ENCODE measurements at places on chromosomes 1 and 21.

DNA sequence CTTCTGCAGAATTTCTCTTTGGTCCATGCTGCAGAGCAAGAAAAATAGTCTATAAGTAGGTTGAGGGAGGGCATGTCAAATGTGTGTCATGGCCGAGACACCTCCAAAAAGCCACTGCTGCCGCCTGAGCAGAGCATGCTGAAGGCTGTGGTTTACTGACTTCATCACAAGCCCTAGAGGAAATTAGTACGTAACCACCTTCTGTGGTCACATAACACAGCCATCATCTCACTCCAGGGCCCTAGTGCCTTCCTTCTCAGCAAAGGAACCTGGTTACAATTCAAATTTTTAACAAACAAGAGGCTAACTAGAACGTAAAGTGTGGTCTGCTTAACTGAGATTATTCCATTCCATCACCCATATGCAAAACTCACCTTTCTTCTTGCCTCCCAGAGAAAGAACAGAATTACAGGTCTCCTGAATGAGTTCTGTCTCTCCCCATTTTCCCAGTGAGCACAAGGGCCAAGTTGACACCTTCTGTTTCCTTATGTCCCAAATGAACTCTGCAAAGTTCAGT, at the start of gene PTPN22:
Gene PTPN22, minus strand, starts transcription at position 116 of the 517 bp plus-strand sequence.
- no peak for DNase-seq

DNA sequence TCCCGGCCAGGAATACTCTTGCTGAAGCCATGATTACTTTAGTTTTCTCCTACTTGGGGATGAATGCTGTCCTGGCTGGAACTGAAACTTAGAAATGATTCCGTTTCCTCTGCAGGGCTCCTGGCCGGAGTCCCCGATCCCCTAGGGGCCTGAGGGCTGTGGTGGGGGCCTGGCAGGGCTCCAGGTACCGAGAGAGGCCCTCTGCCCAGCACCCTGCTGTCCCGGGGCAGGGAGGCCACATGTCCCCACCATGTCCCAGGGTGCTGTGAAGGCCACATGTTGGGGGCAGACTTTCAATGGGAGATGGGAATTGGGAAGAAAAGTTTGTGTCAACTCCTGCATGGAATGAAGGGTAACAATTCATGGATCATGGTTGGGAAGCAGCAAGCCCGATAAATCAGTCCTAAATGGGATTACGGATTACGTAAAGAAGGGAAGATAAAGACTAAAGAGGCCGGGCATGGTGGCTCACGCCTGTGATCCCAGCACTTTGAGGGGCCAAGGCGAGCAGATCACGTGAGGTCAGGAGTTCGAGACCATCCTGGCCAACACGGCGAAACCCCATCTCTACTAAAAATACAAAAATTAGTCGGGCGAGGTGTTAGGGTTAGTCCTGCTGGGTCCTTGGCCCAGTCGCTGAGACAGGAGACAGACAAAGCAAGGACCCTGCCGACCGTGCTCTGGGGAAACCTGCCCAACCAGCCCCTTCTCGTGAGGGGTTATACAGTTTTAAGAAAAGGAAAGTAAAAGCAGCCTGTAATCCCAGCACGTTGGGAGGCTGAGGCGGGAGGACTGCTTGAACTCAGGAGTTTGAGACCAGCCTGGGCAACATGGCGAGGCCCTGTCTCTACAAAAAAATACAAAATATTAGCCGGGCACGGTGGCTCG, 37.6 kb downstream of the MORN1 start:
- no peak for DNase-seq

DNA sequence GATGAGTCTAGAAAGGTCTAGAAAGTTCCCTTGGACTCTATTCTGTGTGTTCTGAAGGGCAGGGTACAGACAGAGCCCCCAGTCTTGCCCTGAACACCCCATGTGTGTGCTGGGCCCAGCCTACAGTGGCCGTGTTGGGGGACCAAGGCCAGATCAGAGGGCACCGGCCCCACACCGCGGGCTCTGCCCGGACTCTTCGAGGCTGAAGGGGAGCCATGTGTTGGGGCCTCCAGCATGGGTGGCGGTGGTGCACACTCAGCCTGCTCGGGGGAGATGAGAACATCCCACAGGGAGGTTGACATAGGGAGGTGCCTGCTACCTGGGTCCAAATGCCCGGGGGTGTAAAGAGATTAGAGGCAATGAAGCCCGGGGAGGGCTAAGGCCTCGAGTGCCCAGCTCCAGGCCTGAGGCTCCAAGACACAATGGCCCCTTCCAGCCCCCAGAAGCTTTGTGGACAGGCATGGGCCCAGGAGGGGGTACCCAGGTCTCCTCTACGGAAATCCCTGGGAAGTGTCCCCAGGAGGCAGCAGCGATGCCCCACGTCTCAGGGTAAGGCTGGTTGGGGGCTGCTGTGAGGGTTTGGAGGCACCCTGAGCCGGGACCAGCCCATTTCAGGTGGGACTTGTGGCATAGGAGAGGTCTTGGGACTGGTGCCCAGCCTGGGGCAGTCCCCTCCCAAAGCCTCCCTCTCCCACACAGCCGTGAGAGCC, 12.1 kb downstream of the ARHGEF16 start:
- DNase-seq = no peak

DNA sequence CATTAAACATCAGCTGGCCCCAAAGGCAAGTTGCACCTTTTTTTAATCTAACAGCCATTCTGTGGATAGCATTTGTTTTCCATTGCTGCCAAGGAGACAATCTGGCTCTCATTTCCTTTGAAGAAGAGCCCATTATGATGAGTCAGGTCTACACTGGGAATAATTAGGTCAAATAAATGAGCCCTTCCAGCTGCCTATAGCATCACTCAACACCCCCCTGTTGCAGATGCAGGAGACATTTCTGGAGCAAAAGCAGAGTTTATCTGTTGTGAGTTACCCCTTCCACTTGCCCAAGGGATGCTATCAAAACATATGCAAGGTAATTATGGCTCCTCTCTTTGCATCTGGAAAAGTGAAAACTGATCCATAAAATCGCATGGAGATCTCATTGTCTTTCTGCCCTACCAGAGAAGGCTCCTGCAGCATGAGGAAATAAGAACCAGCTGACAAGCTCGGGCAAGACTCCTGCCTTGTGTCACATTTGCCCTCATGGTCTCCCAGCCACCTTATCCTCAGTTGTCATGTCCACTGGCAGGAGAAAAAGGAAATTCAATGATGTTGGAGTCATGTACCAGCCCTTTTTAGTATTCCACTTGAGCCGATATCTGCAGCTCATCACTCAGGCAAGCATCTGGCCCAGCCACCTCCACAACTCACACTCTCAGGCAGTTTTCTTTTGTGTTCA, 135.9 kb downstream of the SLC30A10 start:
- DNase-seq = no peak

Data from omental fat pad (tissue), 4 donors.